ENCODE measurements at places on chromosomes 6 and 20.

DNA sequence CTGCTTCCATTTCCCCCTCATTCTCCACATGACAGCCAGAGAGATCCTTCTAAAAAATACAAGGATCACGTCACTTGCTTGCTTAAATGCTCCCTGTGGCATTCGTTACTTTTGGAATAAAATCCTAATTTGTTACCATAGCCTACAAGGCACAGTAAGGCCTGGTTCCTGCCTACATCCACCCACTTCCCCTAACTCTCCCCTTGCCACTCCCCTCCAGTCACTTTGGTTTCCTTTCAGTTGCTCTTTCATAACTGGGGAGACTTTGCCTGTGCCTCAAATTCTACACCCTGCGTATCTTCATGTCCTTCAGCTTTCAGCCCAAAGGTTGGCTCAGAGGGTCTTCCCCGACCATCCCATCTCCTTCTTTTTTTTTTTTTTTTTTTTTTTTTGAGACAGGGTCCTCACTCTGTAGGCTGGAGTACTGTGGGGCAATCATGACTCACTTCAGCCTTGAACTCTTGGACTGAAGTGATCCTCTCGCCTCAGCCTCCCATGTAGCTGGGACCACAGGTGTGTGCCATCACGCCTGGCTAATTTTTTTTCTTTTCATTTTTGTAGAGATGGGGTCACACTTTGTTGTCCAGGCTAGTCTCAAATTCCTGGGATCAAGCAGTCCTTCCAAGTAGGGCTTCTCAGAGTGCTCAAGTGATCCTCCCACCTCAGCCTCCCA lies 12.5 kb downstream of the ID1 start:
- DNase-seq, result no peak

DNA sequence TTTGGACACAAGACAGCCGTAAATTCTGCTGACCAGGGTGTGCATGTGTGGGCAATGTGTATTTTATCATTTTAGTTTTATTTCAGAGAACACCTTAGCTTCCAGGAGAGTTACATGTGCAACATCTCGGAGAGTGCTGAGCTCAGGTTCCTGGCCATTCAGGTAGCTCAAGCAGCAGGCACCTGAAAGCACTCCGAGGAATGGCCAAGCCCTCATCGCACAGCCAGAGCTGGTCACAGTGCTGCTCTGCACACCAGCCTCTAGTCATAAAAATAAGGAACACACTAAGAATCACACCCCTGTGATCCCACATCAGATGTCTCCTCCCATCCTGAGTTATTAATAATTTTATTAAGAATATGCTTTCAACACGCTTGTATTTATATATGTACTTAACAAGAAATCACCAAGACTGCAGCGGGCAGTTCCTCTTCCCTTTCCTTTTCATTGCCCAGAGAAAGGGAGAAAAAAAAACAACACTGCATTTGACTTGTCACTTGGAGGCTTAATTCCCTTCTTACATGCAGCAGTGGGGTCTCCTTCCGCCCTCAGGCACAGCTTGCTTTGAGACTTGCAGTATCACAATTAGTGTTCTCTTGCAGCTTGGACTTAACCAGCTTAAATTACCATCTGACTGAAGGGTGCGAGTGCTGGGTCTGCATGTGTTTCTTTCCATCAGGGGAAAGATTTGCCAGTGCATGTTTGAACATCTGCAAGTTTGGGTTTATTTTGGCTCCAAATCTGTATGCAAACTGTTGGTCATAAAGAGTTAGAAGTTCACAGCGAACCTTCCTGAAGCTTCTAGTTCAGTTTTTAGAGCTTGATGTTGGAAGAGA lies 36.0 kb upstream of the IRF4 start:
- no peak for DNase-seq

DNA sequence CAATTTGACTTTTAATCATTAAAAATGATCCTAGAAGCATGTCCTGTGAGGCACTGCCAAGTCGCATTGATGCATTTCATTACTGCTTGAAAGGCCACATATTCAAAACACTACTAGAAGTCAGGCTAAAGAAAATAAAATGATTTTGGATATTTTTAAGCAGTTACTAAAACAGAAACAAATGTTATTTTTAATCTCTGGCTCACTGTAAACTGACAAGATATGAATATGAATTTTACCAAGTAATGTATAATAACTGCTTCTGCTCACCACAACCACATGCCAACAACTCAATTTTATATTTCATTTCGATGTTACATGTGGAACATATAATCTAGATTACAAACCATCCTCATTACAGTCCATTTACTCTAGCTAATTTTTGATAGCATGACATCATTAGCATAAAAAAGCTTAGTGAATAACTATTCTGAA lies 90.6 kb downstream of the ATXN1 start:
- DNase-seq, result no peak

DNA sequence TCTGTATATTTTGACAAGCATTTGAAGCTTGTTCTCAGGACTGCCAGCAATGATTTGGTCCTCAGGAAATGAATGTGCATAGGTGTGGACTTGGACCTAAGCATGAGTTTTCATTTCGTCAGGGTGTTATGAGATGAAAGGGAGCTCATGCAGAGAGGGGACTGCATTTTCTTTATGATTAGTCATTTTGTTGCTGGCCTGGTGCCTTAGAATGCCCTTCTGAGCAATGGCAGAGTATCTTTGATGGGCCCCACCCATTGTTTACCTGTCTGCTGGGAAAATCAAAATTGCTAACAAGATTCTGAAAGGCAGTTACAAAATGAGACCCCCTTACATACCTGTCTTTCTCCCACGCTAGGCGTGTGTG lies 51.5 kb upstream of the MTHFD1L start:
- no peak for DNase-seq

GRCh38 chr6:107819964-107820337 lies 4.2 kb downstream of the SCML4 start:
- no peak for DNase-seq

DNA sequence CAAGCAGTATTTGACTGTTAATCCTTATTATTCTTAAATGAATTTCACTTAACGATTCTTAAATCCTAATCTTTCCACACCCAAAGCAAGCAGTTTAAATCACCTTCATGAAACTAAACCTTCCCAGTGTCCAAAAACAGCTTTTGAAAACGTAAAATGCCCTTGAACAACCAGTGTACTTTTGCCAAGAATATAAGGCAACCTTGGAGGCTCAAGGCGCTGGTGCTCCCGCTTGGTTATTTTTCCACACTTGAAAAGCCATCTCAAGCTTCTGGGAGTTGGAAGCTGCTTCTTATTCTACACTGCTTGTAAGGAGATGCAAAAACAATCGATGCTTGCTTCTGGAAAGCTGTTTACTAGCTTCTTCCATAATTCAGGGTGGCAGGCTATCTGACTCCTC lies 625.7 kb downstream of the HTR1B start:
- DNase-seq, result no peak

DNA sequence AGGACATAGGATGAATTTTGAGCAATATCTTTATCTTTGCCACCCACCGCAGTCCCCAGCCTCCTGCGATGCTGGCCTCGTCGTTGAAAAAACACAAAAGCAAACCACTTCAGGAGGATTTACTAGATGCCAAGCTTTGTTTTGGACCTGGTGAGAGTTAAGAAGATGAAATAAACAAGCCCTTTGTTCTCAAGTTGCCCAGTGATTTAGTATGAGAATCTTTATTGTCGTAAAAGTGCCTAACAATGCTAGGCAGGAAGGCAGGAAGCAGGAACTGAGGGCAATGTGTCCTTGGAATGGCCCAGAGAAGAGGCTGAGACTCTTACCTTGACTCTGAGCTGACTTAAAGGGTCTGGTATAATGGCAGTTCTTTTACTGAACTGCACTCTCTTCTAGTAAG lies 116.0 kb downstream of the TRMT11 start:
- no peak for DNase-seq

GRCh38 chr6:148064406-148065134 lies 278.1 kb upstream of the SASH1 start:
- no peak for DNase-seq

GRCh38 chr6:37913210-37913609 lies 93.7 kb downstream of the ZFAND3 start:
- no peak for DNase-seq

DNA sequence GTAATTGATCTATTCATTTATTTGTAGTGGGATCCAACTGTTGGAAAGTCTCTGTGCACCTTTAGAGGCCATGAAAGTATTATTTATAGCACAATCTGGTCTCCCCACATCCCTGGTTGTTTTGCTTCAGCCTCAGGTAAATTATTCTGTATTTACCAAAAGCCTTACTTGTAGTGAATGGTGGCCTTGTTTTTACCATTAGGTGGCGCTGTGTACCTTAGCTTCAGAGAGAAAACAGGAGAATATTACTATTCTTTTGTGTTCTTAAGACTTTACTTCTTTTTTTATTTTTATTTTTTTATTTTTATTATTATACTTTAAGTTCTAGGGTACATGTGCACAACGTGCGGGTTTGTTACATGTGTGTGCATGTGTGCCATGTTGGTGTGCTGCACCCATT lies 23.7 kb downstream of the PEX7 start:
- peak; percentile 9 for DNase-seq

All from stimulated activated CD4-positive, alpha-beta T cell treated with anti-CD3 and anti-CD28 coated beads, Interleukin-2, amount 100 ng/mL, for 48 hours (primary cell).